ENCODE measurements at places on chromosomes 4 and X.

- no peak for DNase-seq
Measured at GRCh38 chr4:86249074-86249473, 110.8 kb downstream of the MAPK10 start.

GRCh38 chrX:13167481-13168231 lies 123.2 kb upstream of the FAM9C start:
- DNase-seq: no peak

DNA sequence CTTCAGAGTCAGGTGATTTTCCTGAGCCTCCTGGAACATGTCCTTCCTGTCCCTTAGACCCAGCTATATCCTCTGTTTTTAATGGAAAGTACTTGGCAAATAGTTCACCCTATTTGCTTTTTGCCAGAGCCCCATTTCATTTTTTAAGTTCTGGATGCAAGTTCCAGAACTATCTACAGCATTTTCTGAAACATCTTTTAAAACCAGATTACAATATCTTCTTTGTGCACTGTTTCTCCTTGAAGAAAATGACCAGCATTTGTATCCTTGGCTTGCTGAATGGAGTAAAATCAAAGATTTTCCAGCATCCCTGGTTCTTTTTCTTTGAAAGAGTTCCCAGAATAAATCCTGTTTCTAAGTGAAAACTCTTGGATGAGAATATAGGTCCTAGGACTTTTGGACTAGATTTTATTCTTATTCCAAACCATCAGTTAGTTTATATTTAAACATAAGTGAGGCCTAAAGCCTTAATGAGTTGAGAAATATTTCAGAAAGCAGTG lies 224.3 kb downstream of the ANK2 start:
- no peak for DNase-seq

DNA sequence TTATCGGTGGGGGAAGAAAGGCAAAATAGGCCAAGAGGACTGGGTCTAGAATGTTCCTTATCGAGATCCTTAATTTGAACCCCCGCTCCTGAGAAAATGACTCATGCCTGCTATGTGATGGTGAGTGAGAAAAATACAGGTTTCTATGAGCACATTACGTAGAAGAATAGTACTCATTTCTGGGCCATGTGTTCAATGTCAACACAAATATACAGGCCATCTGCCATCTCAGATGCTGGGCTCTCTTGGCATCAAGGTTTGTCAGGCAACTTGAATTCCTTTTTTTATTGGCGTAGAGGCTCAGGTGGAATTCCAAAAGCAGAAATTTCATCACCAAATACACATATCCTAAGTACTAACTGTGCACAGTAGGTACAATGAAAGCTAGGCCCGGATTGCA lies 81.4 kb upstream of the TRIM2 start:
- no peak for DNase-seq

- DNase-seq: no peak
Measured at GRCh38 chrX:45070116-45071007, 130.3 kb downstream of the DIPK2B start.

GRCh38 chrX:15761564-15762191 lies 23.6 kb downstream of the CA5B start:
- no peak for DNase-seq

- DNase-seq: no peak
Measured at GRCh38 chrX:857376-857775, 226.8 kb downstream of the SHOX start.

DNA sequence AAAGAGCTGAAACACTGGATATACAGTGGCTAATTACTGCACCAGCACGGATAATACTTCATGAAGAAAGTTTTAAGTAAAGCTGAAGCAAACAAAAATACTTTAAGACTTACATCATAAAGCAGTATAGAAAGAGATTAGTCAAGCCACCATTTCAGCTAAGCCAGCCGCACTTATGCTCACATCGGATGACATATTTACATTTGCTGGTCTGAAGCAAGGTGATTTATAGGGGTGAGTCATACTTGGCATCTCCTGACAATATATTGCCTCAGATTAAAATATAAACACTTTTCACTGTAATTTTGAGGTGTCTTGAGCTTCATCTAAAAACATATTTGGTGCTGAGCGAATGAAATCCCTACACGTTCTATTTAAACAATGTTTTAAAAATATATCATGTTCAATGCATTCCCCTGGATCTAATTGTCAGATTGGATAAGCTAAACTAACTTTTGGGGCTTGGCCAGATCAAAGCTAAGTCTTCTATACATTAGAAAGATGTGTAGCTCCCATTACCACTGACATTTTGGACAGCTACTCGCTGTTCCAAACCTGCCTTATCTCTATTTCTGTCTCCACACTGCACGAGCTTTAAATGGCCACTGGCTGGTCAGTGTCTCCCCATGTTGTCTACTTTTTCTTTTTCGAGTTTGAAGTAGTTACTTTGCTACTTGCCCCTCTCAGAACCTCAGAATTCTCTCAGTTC lies 103.2 kb downstream of the VCX2 start:
- no peak for DNase-seq

DNA sequence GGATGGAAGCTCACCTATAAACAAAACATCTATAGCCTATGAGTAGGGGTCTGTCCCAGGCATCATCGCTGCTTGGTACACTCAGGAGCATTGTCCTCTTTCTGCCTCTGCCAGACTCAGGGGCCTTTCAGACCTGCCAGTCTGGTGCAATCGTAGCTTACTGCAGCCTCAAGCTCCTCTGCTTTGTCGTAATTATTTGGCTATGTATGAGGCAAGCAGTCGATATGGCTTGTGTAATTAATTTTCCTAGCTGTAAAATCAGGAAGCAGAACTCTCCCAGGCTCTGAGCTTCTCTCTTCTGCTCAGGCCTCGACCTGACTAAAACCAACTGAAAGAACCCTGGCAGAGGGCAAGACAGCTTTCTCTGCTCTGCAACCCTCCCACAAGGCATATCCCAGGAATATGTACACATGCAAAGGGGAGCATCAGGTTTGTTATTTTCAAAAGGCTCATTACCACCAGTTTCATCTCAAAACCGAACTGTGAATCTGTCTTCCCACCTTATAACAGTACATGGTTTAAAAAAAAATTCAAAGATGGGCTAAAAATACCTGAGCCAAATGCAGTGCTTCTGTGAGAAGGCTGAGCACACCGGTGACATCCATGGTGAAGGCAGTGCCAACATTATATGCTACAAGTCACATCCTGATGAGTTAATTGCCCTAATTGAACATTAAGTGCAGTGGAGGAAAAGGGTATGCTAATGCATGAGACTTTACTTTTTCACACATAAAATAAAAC lies 309.2 kb upstream of the EMCN start:
- no peak for DNase-seq

- DNase-seq: no peak
Measured at GRCh38 chrX:10677490-10677889, 57.1 kb upstream of the MID1 start.

DNA sequence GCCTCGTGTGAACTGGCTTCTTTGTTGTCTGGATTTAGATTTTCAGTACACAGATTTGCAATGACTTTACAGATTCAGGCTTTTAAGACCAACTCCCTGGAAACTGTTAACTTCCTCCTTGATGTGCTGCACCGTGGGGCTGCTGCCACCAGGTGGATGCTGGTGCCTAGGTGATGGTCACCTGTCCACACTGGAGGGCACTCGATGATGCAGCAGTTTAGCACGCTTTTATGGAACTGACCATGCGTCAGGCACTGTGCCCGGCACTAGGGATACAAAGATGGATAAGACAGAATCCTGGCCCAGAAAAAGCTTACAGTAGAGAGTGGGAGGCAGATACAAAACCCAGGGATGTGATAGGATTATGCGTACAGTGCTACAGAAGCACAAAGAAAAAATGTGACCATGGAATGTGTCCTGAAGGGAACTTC lies 180.7 kb downstream of the CEP135 start:
- DNase-seq: peak; percentile 1

DNA sequence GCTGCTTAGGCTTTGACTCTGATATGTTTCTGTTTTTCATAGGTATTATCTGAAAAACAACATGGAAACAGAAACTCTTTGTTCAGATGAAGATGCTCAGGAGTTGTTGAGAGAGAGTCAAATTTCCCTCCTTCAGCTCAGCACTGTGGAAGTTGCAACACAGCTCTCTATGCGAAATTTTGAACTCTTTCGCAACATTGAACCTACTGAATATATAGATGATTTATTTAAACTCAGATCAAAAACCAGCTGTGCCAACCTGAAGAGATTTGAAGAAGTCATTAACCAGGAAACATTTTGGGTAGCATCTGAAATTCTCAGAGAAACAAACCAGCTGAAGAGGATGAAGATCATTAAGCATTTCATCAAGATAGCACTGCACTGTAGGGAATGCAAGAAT lies 238.6 kb downstream of the RAPGEF2 start:
- DNase-seq: no peak

- DNase-seq: no peak
Measured at GRCh38 chr4:41133454-41134018, 80.8 kb downstream of the APBB2 start.

GRCh38 chr4:183936047-183936446 lies 30.9 kb downstream of the STOX2 start:
- no peak for DNase-seq

GRCh38 chrX:48677516-48677915 lies 6.1 kb upstream of the WAS start:
- no peak for DNase-seq

DNA sequence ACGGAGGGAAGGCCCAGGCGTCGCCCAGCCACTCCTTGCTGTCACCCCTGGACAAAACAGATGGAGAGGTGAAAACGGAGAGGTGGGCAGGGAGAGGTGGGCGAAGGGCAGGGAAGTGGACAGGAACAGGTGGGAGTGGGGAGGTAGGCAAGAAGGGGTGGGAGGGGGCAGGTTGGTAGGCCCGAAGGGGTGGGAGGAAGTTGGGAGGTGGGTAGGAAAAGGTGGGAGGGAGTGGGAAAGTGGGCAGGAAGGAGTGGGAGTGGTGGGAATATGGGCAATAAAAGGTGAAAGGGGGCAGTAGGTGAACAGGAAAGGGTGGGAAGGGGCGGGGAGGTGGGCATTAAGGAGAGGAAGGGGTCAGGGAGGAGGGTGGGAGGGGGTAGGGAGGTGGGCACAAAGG lies 9.0 kb upstream of the MAGEC1 start:
- DNase-seq: no peak

DNA sequence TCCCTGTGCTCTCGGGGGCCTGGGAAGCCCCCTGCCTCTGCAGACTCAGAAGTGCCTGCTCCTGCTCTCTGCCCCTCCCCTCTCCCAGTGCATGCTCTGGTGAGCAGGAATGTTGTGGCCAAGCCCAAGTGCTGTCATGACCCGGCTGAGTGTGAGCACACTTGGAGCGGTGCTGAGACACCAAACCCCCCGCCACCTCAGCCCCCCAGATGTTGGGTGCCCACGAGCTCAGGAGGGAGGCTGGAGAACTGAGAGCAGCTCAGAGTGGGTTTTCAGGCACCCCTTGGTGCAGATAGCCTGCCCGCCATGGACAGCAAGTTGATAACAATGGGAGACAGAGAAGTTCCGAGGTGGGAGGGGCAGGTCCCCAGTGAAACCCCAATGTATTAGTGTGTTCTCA lies 477.4 kb downstream of the ACTRT1 start:
- DNase-seq: no peak

DNA sequence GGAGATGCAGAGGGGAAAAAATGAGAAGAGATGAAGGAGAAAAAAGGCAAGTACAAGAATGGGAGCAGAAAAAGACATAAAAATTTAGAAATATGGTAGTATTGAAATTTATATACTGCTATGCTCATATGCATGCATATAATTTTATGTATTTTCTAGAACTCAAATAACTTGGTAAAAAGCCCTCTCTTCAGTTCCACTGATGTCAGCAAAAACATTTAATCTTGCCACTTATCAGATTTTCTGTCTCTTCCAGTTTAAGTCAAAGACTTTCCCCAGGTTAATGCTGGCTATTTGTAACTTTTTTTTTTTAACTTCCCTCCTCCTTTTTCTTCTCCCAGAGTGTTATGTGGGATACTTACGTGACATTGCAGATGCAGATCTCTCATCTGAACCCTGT lies 617.5 kb upstream of the CPEB2 start:
- no peak for DNase-seq

- no peak for DNase-seq
Measured at GRCh38 chr4:183355405-183355804, 33.2 kb upstream of the CLDN24 start.

GRCh38 chrX:154096140-154097002 lies 1.1 kb downstream of the MECP2 start:
- no peak for DNase-seq

- DNase-seq: no peak
Measured at GRCh38 chr4:153326513-153326912, 18.0 kb upstream of the MND1 start.

GRCh38 chrX:96705905-96706304 lies 21.3 kb downstream of the DIAPH2 start:
- no peak for DNase-seq

GRCh38 chr4:152486429-152487389 lies 49.2 kb downstream of the FBXW7 start:
- DNase-seq: no peak

GRCh38 chr4:68074397-68074796 lies 55.3 kb downstream of the TMPRSS11F start:
- DNase-seq: no peak

DNA sequence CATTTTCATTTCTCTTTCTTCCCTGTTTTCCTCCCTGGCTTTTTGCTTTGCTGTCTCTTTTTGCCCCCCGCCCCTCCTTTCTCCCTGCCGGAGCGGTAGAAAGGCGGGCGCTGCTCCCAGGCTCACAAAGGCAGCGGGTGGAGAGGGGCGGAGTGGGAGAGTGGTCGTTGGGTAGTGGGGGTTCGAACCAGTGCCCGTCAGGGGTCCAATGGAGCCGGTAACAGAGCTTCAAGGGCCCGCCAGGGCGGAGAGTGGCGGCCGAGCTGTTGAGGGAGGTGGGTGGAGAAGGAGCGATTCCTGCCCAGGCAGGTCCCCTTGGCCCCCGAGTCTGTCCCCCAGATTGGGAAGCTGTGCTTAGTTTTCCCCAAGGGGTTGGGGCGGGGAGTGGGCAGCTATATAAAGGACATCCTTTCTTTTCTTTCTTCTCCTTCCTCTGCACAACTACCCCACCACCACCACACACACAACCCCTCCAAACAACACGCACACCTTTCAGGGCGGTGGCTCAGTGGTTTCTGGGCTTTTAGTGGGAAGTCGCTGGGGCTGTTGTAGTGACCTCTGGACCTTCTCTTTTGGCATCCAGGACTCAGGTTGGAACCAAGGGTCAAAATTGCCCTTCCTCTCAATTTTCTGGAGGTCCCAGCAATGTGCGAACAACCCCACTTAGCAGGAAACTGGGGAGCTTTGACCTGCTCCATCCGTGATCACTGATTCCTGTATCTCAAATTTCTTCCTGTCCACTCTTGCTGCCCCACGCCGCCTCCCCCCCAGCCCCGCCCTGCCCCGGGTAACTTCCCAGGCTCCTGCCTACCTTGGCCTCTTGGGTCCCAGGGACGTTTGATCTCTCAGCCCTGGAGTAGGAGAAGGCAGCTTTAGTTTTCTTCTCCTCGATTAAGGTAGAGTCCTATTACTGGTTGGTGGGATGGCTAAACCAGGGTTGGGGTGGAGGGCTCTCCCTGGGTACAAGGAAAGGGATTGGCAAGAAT lies 1.9 kb downstream of the EFNB1 start:
- no peak for DNase-seq

- no peak for DNase-seq
Measured at GRCh38 chrX:80237072-80237471, 183.2 kb upstream of the TENT5D start.
